ENCODE measurements at places on chromosomes 12 and 14. TPM values are rescaled to one million over a fixed set of nuclear protein-coding genes. Genes with fewer than 3 reads are reported as not detected.

Gene CLEC6A
- not detected for total RNA-seq

Gene SLC6A12
- 0.19 TPM for total RNA-seq

Gene IL31
- not detected for total RNA-seq

Gene SERPINA6
- total RNA-seq, result not detected

Gene MYO1A
- total RNA-seq, result under 0.01 TPM

Gene ANO4
- 0.38 TPM for total RNA-seq

Gene MYL2
- total RNA-seq, result not detected

Gene GRIP1
- total RNA-seq, result 0.96 TPM

Gene MFAP5
- 124 TPM for total RNA-seq

Gene RGS6
- total RNA-seq, result not detected

Gene LRTM2
- total RNA-seq, result not detected

Gene CCDC196
- total RNA-seq, result not detected

Gene TSPAN19
- total RNA-seq, result not detected

Gene WNT5B
- 47.6 TPM for total RNA-seq

Gene RDH12
- not detected for total RNA-seq

Gene GPR137C
- 0.58 TPM for total RNA-seq

Gene SOS2
- total RNA-seq, result 20.6 TPM

Gene CMTM5
- total RNA-seq, result 0.28 TPM

Gene ESPL1
- 10.0 TPM for total RNA-seq

Gene ATP23
- total RNA-seq, result 18.0 TPM

Gene CD27
- not detected for total RNA-seq

Gene ACVRL1
- total RNA-seq, result 35.1 TPM

Gene BRF1
- 35.9 TPM for total RNA-seq

Gene SCNN1A
- total RNA-seq, result 1.4 TPM

Gene MYBPC1
- total RNA-seq, result not detected

Gene VASH1
- 2.7 TPM for total RNA-seq

Gene DCN
- 321 TPM for total RNA-seq

Gene PRICKLE1
- 3.1 TPM for total RNA-seq

Gene SLC7A8
- 1.4 TPM for total RNA-seq

Gene PAWR
- 57.5 TPM for total RNA-seq

Gene MNAT1
- 68.6 TPM for total RNA-seq

Gene ACRBP
- under 0.01 TPM for total RNA-seq

Gene KCNC2
- not detected for total RNA-seq

Gene LRP1-AS
- total RNA-seq, result not detected

Gene ITGA7
- total RNA-seq, result 47.5 TPM

Gene CCDC38
- total RNA-seq, result under 0.01 TPM

Gene RFLNA
- total RNA-seq, result 43.1 TPM

Gene TSPAN8
- total RNA-seq, result 15.2 TPM

Gene PNP
- total RNA-seq, result 164 TPM

Gene CIDEB
- total RNA-seq, result 1.5 TPM

Gene TMEM132D
- total RNA-seq, result not detected

Gene DDN
- total RNA-seq, result 0.38 TPM

Gene TSPAN11
- under 0.01 TPM for total RNA-seq

Gene C12orf75
- total RNA-seq, result 61.9 TPM

Gene CAPZA3
- total RNA-seq, result not detected

Gene GRIN2B
- total RNA-seq, result 0.19 TPM

Gene CDKL1
- total RNA-seq, result 2.9 TPM
